Activated CD8-positive, alpha-beta T cell treated with anti-CD3 and anti-CD28 coated beads for 36 hours (primary cell): ENCODE measurements at places on chromosomes 3 and 15. TPM values are rescaled to one million over a fixed set of nuclear protein-coding genes. Genes with fewer than 3 reads are reported as not detected.
A peak's percentile ranks its signal among the peaks of the same experiment; 100 is the strongest.

DNA sequence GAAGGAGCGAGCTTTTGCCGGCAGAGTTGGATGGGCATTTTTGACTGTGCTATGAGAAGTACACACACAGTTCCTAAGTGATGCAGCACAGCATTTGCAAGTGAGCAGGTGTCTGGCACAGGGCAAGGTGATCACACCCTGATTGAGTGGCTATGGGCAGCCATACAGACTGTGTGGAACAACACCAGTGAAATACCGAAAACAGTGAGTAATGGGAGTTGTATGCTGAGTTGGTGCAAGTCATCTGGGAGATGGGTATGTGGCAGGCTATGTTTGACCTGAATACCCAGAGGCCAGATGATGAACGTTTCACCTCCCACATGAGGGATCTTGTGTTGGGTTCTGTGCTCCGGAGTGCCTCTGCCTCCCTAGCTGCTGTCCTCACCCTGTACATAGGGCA lies 53.5 kb upstream of the TIPARP start:
- no peak for DNase-seq

- no peak for DNase-seq
Observed at GRCh38 chr3:139953131-139953910, 18.3 kb downstream of the CLSTN2 start.

GRCh38 chr3:31466866-31467265 lies 65.9 kb upstream of the STT3B start:
- no peak for DNase-seq

Gene EFCAB12
- total RNA-seq = 0.65 TPM

Gene TMEM108
- total RNA-seq = not detected

- DNase-seq = no peak
Observed at GRCh38 chr3:105246536-105246935, 120.2 kb upstream of the ALCAM start.

Gene XCR1
- total RNA-seq = not detected

DNA sequence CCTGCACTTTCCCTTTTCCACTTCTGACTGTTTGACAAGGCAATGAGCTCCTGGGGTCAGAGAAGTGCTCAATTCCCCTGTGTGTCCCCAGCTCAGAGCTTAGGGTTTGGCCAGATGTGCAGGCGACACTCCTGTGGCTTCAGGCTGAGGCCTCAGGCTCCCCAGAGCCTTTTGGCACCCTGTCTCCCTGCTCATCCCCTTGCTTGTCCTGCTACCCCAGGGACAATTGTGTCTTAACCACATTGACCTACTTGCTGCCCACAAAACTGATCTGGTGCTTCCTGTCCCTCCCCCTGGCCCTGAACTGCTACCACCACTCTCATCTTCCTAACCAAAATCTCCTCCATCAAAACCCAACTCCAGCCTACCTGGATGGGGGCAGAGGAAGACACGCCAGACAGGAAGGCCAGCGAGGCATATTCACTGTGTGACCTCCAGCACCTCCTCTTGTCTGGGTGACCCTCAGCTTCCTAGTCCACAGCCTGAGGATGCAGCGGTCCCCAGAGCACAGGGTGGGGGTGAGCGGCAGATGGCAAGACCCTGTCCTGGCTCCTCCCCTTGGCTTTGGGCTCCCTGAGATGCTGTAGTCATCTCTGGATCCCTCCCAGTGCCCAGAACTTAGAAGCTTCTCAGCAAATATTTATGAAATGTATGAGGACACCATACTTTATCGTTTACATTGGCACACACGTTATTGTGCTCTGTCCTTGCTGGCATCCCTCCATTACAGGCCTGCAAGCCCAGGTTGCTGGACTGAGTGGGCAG lies 98.9 kb upstream of the SLC6A6 start:
- DNase-seq = no peak

- DNase-seq = peak; percentile 74
Observed at GRCh38 chr3:72657666-72658065, 190.6 kb downstream of the SHQ1 start.

Gene SLC28A2
- not detected for total RNA-seq

DNA sequence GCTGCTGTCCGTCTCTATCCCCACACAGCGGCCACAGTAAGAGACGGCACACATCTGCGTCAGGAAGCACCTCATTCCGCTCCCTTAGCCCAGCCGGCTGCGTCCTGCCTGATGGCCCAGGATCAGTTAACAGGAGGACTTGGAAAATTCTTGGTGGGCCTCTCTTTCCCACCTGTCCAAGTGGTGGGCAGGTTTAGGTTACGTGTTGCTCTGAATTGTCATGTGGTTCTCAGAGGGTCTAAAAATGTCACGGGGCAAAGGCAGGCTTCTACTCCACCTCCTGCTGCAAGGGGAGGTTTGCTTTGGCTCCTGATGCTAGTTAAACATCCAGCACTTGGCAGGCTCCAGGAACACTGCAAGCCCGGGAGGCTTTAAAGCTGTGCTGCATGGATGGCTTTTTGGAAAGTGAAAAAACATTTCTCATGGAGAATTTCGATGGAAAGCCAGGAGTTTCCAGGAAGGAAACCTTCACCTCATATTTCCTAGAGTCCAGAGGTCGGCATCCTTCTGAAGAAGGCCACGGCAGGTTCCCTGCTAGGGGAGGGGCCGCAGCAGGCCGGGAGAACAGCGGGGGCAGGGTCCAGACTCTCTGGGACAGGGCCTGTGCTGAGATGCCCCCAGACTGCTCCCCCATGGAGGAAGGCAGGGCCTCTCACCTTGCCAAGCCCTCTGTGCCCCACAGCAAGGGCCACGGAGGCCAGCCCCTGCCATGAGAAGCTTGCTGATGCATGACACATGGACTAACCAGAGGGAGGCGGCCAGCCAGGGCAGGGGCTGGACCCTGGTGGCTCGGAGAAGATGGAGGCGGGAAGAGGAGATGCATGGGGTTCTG lies 10.8 kb downstream of the CTSH start:
- DNase-seq = no peak

DNA sequence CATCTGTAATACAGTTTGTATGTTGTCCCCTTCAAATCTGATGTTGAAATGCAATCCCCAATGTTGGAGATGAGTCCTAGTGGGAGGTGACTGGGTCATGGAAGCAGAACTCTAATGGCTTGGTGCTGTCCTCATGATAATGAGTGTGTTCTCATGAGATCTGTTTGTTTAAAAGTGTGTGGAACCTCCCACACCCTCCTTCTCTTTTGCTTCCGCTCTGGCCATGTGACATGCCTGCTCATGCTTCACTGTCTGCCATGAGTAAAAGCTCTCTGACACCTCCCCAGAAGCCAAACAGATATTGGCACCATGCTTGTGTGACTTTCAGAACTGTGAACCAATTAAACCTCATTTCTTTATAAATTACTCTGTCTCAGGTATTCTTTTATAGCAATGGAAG lies 794.0 kb upstream of the CFAP20DC start:
- no peak for DNase-seq

- DNase-seq = no peak
Observed at GRCh38 chr3:25125201-25125600, 302.9 kb upstream of the RARB start.

GRCh38 chr3:175207361-175207760 lies 348.2 kb downstream of the NAALADL2 start:
- DNase-seq = no peak

DNA sequence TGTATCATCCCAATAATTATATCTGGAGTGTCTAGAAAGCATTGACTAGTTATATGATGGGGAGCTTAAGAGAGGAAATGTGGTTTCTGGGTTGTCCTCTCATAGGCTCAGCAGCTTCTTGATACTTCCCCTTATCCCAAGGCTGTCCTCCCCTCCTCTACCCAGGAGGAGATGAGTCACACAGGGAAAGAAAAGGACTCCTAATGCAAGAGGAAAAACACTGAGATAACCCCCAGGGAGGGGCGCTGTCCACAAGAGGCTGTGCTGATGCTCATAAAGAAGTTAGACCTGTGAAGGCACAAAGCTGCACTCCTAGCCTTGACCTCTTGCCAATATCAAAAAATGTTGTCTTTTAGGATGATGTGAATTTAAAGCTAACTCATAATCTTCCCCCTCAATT lies 28.8 kb upstream of the GYG1 start:
- DNase-seq = peak; percentile 4

Gene PP2D1
- not detected for total RNA-seq

Gene GRK7
- 0.07 TPM for total RNA-seq

DNA sequence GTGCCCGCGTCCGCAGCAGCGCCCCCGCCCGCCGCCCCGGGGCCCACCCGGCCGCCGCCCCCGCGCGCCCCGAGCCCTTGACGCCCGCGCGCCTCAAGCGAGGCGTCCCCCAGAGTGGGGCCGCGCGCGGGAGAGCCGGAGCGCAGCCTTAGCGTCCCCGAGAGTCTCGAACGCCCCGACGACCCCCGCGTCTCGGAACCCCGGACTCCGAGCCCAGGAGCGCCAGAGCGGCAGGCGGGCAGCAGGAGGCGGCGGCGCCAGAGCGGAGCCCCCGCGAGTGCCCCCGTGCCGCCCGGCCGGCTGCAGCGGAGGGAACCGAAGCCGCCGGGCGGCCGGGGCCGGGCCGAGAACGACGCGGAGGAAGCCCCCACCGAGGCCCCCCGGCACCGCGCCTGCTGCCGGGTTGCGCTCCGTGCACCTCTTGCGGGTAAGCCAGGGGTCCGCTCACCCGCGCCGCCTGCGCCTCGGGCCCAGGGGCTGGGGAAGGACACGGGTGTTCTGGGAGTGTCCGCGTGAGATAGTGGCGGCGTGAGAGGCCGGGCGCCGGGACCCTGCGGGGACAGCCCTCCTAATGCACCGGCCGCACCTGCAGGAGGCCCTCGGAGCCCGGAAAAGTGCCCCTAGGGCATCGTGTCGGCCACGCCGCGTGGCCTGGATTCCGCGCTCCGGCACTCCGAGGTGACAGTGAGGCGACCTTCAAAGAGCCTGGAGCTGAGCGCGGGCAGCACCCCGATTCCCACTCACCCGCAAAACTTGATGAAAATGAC lies 52.0 kb upstream of the ULK4 start:
- DNase-seq = peak; percentile 48

Gene HIGD2B
- 0.32 TPM for total RNA-seq

Gene ZNF662
- total RNA-seq = 2.1 TPM

DNA sequence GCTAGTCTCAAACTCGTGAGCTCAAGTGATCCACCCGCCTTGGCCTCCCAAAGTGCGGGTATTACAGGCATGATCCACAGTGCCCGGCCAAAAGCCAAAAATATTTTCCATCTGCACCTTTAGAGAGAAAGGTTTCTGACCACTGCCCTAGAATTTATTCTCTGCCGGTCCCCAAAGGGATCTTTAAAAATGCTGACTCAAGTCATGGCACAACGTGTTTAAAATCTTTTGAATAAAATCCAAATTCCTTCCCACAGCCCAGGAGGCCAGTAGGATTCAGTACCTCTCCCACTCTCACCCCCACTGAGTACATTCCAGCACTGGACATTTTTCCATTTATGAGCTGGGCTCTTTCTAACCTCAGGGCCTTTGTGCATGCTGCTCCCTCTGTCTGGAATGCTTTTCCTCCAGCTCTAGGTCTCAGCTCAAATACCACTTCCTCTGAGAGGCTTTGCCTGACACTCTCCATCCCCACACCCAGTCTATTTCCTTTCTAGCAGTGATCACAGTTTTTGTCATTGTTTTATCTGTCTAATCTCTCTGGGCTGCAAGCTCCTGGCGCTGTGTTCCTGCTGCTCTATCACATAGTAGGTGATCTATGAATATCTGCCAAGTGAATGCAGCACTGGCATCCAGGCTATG lies 502.9 kb downstream of the SHQ1 start:
- DNase-seq = no peak

Gene GABRR3
- total RNA-seq = not detected

DNA sequence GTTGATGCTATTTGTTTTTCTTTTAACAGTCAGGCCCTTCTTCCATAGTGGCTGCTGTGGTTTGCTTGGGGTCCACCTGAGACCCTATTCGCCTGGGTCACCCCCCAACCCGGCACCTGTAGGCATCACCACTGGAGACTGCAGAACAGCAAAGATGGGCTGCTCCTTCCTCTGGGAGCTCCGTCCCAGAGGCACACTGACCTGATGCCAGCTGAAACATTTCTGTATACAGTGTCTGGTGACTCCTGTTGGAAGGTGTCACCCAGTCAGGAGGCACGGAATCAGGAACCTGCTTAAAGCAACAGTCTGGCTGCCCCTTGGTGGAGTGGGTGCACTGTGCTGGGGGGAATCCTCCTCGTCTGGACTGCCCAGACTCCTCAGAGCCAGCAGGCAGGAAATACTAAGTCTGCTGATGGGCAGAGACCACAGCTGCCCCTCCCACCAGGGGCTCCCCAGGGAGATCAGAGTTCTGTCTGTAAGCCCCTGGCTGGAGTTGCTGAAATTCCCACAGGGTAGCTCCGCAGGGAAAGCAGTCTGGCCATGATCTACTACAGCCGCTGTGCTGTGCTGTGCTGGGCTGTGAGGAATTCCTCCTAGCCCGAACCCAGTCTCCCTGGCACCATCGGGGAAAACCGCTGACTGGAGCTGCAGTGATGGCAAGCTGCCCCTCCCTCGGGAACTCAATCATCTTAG lies 248.2 kb downstream of the TBC1D5 start:
- DNase-seq = no peak

Gene DCUN1D1
- total RNA-seq = 39.6 TPM

- no peak for DNase-seq
Observed at GRCh38 chr3:24740326-24740725, 245.7 kb upstream of the THRB start.

Gene MORC1
- total RNA-seq = not detected

DNA sequence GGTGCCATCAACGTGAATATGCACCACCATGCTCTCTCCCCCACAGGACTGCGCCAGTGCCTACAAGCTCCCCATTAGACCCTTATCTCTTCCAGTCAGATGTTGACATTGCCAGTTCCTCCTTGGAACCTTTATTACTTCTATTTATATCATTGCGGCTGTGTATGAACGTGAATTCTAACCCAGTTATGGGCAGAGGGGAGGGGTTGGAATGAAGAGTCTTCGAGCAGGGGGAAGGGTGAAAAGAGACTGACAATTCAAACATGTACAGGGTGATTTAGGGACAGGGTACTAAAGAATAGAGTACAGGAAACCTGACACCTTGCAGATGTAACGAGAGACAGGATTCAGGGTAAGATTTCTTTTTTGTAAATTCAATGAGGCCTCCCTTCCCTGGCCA lies 41.8 kb upstream of the ST6GAL1 start:
- no peak for DNase-seq

- DNase-seq = no peak
Observed at GRCh38 chr3:99895703-99896441, 78.2 kb downstream of the CMSS1 start.

Gene SLC12A8
- 1.1 TPM for total RNA-seq

DNA sequence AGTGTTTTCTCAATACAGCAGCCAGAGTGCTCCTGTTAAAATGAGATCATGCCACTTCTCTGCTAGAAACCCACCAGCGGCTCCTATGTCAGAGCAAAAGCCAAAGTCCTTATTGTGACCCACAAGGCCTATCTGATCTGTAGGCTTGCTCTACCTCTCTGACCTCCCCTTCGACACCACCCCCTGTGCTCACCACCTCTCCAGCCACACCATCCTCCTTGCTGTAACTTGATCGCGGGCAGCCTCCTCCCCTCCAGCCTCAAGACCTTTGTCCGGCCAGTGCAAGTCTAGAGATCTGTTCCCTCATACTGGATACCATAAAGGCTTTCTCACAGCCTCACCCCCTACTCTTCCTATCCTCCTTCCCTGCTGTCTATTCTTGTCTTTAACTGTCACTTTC lies 1.9 kb upstream of the IGDCC4 start:
- no peak for DNase-seq

Gene CEP70
- 14.8 TPM for total RNA-seq

Gene CCR1
- 0.67 TPM for total RNA-seq

Gene NAALADL2
- 0.60 TPM for total RNA-seq

Gene TMCO5A
- total RNA-seq = not detected
